ENCODE measurements at places on chromosomes 4 and X.

- no peak for DNase-seq
These were observed 933 bp downstream of the CNKSR2 start for GRCh38 chrX:21374994-21375707.

GRCh38 chr4:185916683-185917082 is 104.7 kb upstream of the SORBS2 start:
- no peak for DNase-seq

- DNase-seq: no peak
These were observed 42.4 kb upstream of the NDNF start for GRCh38 chr4:121114756-121115155.

- no peak for DNase-seq
These were observed 3.0 kb downstream of the PLP2 start for GRCh38 chrX:49174723-49175122.

DNA sequence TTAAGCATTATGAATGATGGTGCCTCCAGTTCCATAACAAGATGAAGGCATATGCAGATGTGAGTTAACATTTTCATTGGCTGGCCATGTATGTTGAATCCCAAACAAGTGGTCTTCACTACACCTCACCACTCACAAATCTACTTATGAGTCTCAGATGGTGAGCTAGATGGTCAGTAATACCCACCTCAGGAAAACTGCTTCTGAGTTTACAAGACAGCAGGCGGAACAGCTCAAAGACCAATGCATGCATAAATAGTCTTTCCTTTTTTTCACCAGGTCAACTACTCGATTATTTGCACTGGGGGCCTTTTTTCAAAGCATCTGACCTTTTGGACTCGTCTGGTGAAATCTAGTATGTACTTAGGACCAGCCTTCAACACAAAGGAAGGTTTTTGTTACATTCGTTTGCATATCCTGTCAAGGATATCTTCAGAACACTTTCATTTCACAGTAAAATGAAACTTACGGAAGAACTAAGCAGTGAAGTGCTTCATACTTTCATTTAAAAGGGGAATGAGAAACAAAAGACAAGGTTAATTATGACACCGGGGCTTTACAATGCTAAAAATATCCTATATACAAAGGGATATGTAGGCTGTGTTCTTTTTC is 23.1 kb upstream of the TLR7 start:
- DNase-seq: no peak

DNA sequence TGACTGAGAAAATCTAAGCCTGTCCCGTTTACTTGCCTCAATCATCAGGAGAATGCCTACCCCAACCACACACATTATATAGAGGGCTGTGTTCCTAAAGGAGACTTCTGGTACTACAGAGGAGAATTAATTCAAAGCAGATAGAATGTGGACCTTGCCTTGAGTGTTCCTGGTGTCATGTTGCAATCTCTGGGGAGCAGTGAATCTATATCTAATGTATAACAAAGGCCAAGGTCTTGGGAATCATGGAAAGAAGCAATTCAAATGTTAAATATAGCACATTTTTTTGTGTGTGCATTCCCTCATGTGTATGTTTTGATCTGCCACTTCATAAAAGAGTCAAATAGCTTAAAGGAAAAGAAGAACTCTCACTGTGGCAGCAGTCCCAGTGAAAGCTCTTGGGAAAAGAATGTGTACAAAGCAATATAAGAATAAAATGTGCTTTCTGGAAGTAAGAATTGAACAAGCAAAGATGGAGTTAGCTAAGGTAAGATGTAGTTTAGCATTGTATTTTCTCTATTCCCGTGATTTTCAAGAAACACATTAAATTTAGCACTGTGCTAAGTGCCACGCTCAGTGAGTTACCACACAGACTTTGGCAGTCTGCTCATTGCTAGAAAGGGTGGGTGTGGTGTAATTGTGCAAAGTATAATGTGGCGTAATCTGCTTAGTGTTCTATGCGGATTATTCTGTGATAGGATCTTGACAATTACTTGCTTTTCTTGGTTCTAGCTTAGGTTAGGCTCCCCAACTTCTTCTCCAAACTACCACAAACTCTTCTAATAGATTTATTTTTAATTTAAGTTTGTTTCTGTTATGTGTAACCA is 13.7 kb downstream of the ADH6 start:
- DNase-seq: no peak

GRCh38 chrX:49921109-49921508 is 1.3 kb upstream of the CLCN5 start:
- DNase-seq: no peak

- DNase-seq: no peak
These were observed 55.0 kb downstream of the SYTL5 start for GRCh38 chrX:38061335-38061734.

- DNase-seq: no peak
These were observed 66.9 kb downstream of the STOX2 start for GRCh38 chr4:183971929-183972490.

- DNase-seq: no peak
These were observed 20.3 kb downstream of the RGS12 start for GRCh38 chr4:3313139-3313538.

DNA sequence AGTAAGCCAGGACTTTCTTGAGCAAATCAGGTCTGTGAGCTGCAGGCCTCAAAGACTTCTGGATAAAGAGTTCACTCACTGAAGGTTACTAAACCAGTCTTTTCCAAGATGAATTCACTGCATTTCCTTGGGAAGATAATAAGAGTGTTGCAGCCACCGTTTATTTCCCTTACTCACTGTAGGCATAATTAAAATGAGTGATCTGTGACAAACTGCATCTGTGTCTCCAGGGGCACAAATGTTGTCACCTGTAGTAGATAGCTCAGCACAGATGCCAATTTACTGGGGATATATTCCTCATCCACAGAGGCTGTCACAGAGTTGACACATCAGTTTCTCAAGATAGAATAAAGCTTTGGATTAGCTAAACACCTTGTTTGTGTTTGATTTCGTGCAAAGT is 580.2 kb downstream of the SPRY1 start:
- no peak for DNase-seq

GRCh38 chrX:56790778-56791177 is 61.7 kb downstream of the NBDY start:
- DNase-seq: no peak

- DNase-seq: peak; percentile 13
These were observed 9.5 kb upstream of the CENPE start for GRCh38 chr4:103207673-103208072.

- DNase-seq: no peak
These were observed 107.5 kb downstream of the CLNK start for GRCh38 chr4:10577018-10577417.

DNA sequence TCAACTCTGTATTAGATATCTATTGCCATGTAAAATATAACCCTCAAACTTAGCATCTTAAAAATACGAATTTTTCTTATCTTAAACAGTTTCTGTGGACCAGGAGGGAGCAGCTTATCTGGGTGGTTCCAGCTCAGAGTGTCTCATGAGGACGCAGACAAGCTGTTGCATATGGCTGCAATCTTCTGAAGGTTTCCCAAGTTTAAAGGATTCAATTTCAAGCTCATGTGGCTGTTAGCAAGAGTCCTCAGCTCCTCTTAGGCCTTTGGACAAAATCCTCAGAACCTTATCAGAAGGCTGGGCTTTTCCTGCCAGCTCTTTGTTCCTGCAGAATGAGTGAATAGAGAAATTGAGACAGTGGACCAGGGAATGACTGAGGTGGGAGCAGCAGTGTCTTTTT is 2.8 kb upstream of the CTSO start:
- DNase-seq: no peak

DNA sequence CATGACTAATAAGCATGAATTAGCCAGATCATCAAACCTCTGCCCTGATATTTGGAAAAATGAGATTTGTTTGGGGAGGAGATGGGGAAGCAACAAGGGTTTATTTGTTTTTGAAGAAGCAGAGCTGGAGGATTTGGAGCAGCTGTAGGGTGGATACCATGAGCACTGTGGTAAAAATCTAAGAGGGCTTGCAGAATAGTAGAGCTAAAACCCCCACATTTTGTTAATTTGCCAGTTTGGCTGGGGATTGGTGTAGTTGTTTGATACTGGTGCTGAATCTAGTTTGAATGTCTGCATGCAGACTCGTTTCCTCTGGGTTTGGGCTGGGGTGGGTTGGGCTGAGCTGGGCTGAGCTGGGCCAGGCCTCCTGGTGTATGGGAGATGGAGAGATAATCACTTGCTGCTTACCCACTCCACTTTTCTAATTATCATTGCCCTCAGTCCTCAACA is 43.7 kb downstream of the SMAD1 start:
- no peak for DNase-seq

DNA sequence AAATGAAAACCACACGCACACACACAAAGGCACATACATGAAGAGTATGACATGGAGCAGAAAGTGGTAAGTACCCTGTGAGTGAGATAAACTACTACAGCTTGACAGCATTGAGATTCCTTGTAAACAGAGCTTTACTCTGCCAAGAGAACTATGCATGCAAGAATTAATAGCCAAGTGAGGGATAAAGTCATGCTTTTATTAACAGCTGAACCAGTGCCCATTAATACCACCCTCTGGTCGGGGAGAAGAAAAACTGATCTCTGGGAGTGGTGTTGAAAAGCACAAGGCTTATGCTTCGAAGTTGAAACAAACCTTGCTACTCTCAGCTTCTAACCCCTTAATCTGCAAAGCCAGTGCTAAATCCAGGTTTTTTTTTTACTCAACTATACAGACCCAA is 95.9 kb upstream of the C1QTNF7 start:
- no peak for DNase-seq

DNA sequence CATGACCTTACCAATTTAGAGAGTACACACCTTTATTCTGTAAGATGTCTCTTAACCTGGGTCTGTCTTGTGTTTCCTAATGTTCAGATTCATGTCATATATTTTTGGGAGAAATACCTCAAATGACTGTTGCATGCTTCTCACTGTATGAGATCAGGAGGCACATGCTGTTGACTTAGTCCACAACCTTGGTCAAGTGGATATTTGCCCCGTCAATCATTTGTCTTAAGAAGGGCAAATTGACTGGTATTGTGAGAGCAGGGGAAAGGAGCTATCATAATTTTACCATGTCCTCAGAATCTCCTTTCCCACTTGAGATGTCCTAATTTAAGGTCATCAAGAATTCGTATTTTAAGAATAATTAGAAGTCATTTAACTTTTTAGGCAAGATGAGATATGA is 11.0 kb downstream of the NUDT9 start:
- no peak for DNase-seq

DNA sequence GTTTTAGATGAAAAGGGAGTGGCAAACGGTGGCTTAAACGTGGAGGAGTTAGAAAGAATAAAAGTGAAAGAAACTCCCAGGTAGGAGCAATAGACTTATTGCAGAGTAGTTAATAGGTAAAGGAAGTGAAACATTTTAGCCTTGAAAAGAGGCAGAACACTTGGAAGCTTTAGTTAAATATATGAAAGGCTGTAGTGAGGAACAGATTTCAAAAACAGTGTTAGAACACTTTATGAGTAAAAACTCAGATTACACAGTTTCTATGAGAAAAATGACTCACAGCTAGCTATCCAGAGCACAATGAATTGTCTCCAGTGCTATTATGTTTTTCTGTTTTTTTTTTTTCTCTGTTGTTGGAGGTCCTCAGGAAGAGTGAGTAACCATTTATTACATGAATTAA is 45.8 kb downstream of the TACR3 start:
- no peak for DNase-seq

- DNase-seq: no peak
These were observed 91.4 kb downstream of the SLC39A8 start for GRCh38 chr4:102253860-102254259.

GRCh38 chrX:116285501-116285900 is 115.0 kb downstream of the AGTR2 start:
- DNase-seq: no peak

DNA sequence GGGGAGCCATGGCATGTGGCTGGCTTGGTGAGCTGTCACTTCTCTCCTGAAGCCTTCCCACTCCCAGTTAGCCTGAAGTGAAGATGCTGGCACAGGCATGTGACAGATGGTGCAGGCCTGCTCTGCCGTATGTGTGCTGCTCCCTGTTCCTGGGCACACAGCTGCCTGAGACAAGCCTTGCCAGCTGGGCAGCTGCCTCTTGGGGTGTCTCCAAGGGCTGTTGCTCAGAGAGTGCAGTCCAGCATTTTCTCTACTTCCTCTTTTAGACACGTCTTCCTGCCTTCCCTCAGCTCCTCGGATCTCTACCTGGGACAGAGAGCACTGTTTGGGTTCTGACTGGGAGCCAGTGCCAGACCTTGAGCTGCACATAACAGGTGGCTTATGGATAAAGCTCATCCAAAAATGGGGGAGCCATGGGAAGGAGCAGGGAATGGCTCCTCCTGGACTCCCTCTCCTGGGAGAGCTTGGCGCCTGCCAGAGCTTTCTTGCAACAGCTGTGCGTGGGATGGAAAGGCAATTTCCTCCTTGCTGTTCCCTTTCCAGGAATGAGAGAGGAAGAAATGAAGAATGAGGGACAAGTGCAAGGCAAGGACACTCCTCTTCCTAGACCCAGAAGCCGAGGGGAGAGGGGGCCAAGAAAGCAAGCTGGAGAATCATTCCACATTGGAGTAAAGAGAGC is 132.9 kb downstream of the MSL3 start:
- no peak for DNase-seq

GRCh38 chr4:5636766-5637670 is 71.3 kb downstream of the EVC2 start:
- peak; percentile 39 for DNase-seq

- DNase-seq: no peak
These were observed 1.7 kb downstream of the NUDT10 start for GRCh38 chrX:51334276-51334675.

DNA sequence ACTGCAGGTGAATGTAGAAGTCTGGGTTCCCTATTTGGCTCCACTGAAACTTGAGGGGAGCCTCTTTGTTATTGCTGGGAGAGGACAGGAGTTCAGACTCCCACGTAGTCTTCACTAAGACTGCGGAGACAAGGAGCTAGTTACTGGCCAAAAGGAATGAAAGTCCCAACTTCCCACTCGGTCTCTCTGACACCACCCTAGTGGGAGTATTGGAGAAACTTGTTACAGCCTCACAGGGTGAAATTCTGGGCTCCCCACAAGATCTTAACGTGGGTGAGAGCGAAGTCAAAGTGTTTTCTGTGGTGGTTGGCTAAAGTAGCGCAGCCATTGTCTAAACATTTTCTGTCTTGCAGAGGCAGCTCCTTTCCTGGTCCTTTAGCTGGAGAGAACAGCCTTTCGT is 13.5 kb downstream of the MYOZ2 start:
- no peak for DNase-seq

GRCh38 chrX:79169484-79169883 is 25.0 kb downstream of the GPR174 start:
- DNase-seq: no peak

DNA sequence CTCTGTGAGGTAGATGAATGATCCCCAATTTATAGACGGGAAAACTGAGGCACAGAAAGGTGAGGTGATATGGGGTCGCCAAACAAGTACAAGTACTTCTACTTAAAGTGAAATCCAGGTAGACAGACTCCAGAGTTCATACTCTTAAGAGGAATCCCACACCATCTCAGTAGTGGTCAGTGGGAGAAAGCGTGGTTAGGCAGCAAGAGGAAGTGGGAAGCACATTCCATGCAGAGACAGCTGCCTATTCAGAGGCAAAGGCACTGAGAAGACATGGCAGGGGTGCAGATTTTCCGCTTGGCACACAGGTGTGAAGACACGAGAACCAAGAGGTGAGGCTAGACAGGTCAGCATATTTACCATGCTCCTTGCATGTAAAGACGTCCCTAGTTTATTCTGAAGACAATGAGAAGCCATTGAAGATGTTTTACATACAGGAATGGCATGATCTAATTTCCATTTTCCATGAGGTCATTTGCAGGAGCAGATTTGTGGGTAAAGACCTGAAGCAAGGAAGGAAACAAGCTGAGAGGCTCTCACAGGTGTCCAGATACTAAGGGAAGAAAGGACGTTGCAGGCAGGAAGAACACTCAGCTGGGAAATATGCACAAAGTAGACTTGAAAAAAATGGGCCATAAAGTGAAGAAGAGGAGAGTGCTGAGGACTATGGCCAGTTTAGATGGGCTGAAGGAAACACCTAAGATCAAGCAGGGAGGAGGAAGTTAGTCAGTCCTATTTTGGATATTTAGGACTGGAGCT is 17.3 kb upstream of the CLNK start:
- no peak for DNase-seq
